GF-D8 (cell line): ENCODE measurements at places on chromosomes 11 and 22.

DNA sequence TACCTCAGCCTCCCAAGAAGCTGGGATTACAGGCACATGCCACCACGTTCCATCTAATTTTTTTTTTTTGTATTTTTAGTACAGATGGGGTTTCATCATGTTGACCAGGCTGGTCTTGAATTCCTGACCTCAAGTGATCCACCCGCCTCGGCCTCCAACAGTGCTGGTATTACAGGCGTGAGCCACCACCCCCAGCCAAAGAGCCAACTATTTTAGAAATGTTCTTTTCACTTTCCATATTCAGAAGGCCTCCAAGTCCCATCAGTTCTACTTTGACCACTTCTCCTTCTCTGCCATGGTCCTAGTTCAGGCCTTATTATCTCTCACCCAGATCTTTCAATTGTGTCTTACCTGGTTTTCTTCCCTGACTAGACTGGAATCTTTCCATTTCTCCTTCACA, 48.2 kb downstream of the CCDC83 start:
- no peak for DNase-seq

GRCh38 chr22:38097058-38097457, 13.1 kb upstream of the SLC16A8 start:
- DNase-seq = no peak

DNA sequence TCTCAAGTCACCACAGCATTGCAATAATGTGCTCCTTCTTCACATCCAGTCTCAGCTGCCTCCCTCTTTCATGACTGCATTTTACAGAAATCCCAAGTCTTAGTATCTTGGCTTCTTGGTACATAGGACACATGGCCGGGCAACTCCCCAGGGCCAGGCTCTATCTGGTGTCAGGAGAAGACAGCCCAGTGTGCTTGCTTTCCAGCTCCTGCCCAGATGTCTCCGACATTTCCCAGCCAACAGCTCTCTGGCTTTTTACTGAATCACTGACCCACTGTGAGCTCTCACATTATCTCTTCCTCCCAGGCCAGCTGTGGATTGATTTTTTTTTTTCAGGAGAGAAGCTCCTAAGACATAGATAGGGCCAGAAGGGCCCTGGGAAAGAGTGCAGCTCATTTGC, 346.0 kb upstream of the C11orf87 start:
- no peak for DNase-seq

DNA sequence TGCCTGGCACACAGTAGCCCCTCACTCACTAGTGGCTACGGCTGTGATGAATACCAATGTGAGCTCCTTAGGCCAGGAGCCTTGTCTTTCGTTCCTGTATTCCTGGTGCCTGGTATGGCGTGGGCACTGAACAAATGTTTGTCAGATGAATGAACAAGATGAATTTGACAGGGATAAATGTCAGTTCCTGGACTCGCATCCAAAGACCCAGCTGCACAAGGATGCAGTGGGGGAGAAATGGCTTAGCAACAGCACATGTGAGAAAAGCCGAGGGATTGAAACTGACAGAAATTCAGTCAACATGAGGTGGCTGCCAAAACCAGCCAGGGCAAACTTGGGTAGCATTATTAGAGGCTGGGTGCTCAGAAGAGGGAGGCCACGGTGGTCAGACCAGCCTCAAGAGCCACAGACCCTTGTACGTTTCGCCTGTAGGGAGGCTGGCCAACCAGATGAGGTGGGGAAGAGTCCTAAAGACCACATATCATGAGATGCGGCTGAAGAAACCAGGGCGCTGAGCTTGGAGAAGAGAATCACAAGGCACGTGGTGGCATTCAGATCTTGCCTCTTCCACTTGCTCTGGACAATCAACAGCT, 7.7 kb upstream of the SLC22A8 start:
- no peak for DNase-seq

DNA sequence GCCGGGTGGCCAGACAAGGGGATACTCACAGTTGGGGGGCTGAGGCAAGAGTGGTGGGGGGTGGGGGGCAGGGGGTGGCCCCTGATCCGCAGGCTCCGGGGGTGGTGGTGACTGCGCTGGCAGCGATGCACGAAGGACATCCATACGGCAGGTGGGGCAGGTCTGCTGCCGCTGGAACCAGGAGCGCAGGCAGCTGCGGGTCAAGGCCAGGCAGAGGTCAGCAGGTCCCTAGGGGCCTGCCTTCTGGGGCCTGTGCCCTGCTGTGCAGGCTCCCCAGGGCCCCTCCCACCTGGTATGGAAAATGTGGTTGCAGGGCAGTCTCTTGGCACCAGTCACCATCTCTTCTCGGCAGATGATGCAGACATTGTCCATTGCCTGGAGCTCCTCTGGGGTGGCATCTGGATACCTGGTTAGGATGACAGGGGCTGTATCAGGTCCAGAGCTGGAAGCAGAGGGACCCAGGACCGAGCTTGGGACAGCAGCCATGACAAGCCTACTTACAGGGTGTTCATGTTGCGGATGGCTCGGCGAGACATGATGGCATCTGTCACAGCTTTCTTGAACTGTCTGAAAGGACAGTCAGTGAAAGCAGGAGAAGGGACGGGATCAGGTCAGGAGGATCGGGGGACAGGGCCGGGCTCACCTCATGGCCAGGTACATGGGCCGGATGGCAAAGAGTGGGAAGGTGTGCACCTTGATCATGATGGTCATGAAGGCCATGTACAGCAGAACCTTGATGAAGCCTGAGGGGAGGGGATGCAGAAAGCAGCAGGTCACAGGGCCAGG, 3.5 kb downstream of the SYVN1 start:
- no peak for DNase-seq

DNA sequence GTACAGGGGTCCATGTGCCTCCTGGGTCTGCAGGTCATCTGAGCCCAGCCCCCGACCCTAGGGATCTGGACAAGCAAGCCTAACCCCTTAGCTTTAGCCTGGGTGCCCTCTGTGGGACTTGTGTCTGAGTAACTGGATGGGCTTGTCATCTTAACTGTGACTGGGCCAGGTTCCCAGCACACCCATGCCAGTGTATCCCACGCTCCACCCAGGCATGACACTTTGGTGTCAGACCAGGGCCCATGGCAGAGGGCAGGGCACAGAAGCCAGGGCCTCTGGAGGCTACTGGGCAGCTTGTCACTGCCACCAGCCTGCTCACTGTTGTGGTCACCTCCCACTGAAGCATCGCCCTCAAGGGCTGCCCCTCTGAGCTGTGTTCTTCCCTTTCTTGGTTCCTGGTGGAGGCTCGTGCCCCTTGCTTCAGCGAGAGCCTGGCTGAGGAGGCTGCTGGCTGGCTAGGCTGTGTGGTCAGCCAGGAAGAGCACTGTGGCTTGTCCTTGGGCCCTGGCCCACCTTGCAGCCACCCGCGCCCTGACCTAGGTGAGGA, 80.8 kb downstream of the ST3GAL4 start:
- DNase-seq = no peak

GRCh38 chr22:42188808-42189447, 58.3 kb upstream of the CYP2D6 start:
- no peak for DNase-seq

- no peak for DNase-seq
These were observed 4.2 kb downstream of the HSPA8 start for GRCh38 chr11:123057661-123058305.

- DNase-seq = no peak
These were observed 65.8 kb downstream of the APIP start for GRCh38 chr11:34850334-34850733.

DNA sequence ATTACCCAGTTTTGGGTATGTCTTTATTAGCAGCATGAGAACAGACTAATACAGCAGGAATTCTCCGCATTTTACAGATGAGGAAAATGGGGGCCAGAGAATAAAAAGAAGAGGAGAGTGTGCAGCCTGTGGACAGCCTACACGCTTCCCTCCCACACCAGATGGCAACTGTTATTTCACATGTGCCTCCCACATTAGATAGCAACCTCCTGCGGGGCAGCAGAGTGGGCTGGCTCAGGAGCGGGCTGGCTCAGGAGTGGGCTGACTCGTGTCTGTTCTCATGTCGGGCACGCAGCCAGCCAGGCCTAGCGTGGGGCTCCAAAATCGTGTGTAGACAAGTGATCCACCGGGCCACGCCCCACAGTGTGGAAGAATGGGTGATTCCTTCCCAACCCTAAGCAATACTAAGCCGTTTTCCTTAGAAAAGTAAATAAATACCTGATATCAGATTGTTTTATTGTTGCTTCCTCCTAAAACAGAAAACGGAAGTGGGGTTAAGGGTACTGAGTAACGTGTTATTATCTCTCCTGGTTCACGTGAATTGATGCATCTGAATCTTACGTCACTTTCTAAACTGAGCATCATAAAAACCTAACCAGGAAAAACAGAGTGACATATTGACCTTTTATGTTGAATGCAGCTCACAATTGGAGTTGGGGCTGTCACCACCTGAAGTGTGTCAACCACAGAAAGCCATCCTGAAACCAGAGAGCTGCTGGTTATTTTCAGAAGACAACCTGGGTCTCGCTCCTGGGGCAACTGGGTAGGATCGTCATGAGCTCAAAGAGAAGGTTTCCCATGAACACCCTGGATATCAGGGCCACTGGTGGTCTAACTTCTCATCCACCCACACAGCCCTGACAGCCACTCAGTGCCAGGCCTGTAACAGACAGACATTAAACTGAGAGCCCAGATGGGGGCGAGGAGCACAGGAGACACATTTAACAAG, 3.3 kb downstream of the TTLL1 start:
- DNase-seq = no peak

DNA sequence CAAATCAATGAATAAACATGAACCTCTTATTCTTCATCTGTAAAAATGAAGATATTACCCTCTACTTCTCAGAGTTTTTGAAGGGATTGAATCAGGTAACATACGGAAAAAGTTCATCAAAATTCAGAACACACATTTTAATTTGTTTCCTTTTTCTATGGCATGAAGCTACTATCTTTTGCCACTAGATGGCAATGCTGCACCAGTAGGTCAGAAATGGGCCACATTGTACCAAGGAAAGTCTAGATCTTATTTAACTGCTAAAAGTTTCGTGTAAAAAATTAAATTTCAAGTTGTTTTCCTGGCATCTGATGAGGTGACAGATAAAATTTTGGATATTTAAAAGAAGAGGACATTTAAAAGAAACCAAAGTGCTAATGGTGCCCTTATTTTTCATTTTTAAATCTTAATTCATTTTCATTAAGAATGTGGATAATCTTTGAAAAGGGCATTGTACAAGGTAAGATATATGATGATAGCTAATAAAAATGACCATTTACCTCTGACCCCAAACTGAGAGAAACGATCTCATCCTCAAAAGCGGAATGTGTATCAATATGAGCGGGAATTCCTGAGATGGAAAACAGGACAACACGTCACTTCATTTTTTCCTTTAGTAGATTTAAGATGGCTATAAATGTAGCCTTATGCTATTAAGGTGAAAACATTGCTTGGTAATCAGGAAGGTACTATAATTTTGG, 16.1 kb downstream of the ALKBH8 start:
- DNase-seq = peak; percentile 39

- DNase-seq = no peak
These were observed 69.0 kb upstream of the CRTAM start for GRCh38 chr11:122769126-122769780.

- DNase-seq = no peak
These were observed 29.0 kb downstream of the TMEM225 start for GRCh38 chr11:123856444-123856843.

GRCh38 chr11:95262994-95263765, 32.2 kb upstream of the SESN3 start:
- no peak for DNase-seq

DNA sequence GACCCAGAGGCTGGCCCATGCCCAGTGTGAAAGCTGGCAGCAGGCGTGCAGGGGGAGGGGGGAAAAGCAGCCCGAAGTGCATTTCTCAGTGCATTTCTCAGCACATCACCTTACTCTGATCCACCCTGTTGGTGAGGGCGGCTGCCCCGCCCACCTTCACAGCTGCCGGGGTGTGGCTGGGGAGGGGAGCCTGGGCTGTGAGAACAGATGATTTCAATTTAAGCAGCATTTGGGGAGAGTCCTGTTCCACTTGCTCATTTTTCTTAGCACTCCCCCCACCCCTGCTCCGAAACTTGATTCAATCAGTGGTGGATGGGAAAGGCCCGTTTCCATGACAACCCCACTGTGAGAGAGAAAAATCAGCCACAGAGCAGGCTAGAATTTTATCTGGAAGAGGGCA, 84.8 kb downstream of the SNX19 start:
- no peak for DNase-seq

DNA sequence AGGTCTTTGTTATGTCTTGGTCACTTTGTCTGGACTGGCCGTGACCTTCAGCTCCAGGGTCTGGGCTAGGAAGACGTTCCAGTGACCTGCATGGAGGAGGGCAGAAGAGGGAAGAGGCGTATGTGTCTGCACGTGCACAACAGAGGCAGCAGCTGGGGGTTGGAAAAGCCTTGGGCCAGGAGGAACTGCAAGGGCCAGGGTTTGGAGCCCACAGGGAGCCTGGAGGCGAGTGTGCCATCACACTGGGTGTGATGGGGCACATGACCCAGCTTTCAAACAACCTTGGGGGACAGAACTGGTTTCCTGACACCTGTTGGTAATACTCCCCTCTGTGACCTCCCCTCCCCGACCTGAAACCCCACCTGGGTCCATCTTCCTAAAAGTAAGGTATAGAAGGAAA, 34.7 kb downstream of the CHRDL2 start:
- DNase-seq = no peak

- no peak for DNase-seq
These were observed 90.5 kb downstream of the BRD1 start for GRCh38 chr22:49737101-49737551.

GRCh38 chr11:44134625-44135024, 39.1 kb downstream of the EXT2 start:
- DNase-seq = no peak

DNA sequence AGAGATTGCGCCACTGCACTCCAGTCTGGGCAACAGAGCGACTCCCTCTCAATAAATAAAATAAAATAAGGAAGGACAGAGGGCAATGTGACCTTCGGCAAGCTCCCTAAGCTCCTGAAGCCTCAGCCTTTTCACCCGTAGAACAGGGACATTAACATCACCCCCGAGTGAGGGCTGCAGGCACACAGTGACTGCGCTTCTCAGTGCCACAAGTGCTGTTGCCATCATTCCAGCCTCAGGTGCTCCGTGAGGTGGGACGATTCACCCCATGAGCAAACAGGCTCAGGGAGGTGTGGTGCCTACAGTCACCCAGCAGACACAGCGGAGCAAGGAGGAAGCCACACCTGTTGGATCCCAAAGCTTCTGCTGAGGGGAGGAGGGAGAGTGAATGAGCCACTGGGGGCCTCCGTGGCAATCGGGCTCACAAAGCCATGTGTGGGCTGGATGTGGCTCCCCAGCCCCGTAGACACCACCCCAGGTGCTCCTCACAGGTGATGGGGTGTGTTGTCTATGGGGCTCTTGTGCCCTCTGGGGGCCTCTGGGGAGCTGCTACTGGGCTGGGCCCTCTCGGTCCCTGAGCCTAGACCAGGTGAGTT, 9.1 kb upstream of the TCF20 start:
- DNase-seq = no peak

- DNase-seq = no peak
These were observed 21.0 kb downstream of the ZNRF3 start for GRCh38 chr22:28904211-28904896.
